Esophagus (tissue), 2 donors: ENCODE measurements at places on chromosomes 3 and 15. TPM values are rescaled to one million over a fixed set of nuclear protein-coding genes. Genes with fewer than 3 reads are reported as not detected.

Gene ZBTB20
- polyA plus RNA-seq, result 1.3 TPM

Gene CCDC9B
- polyA plus RNA-seq, result 58.1 TPM

Gene HTR3E
- polyA plus RNA-seq, result not detected

Gene EEF1AKMT4
- polyA plus RNA-seq, result 3.5 TPM

Gene MYZAP
- 38.2 TPM for polyA plus RNA-seq
